ENCODE measurements at places on chromosomes 16 and 17.

GRCh38 chr16:69741519-69741918 lies 13.2 kb downstream of the NOB1 start:
- H3K27ac ChIP-seq, result peak overlapping the region; percentile 50
- H3K4me3 ChIP-seq, result no peak overlapping the region
- no peak for DNase-seq
- H3K4me1 ChIP-seq, result peaks cover 8% of the 10 kb centered on the region
- no peaks in the 10 kb centered on the region for H3K27me3 ChIP-seq

DNA sequence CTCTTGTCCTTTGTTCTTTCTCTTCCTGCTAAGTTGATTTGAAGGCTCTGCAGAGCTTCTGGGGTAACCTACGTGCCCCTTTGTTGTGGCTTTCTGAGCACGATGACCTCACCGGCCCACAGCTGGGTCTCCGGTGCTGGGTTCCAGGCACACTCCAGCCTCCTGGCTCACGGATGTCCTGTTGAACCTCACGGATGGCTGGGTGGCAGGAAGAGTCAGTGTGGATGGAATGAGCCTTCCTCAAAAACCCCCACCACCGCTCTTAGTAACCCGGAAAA lies 116.0 kb downstream of the SOCS1 start:
- H3K27me3 ChIP-seq, result no peaks in the 10 kb centered on the region
- DNase-seq, result no peak
- no peaks in the 10 kb centered on the region for H3K4me1 ChIP-seq
- H3K27ac ChIP-seq, result no peak overlapping the region
- H3K36me3 ChIP-seq, result no peaks in the 10 kb centered on the region

- no peak overlapping the region for H3K27ac ChIP-seq
- H3K36me3 ChIP-seq, result no peaks in the 10 kb centered on the region
- H3K27me3 ChIP-seq, result no peaks in the 10 kb centered on the region
- DNase-seq, result no peak
- peaks cover 44% of the 10 kb centered on the region for H3K4me1 ChIP-seq
Observed at GRCh38 chr16:54657709-54658102, 273.0 kb upstream of the IRX5 start.

DNA sequence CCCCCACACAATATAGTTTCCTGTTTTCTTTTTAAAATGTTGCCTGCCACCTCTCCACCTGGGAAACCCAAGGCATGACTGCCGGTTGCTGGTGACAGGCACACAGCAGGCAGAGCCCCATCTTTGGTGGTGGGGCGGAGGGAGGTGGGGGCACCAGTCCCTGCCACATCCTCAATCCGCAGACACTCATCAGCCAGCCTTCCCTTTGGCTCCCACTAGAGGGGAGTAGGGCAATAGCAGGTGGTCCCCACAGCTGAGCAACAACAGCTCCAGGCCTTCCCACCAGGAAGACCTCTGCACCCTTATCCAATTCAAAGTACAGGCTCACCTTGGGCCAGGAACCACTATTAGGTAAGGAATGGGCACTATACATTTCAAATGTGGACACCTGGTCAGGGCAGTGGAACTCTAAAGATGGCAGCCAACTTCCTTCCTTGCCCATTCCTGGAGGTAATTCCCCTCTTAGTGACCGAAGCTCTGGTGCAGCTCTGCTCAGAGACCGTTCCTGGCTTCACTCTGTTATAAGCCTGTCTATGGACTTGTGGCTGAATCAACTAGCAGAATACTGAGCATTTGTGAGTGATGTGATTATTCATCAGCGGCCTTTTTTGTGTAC lies 13.9 kb downstream of the RECQL5 start:
- H3K27ac ChIP-seq, result no peak overlapping the region
- no peaks in the 10 kb centered on the region for H3K4me1 ChIP-seq
- H3K4me3 ChIP-seq, result no peak overlapping the region
- DNase-seq, result no peak

DNA sequence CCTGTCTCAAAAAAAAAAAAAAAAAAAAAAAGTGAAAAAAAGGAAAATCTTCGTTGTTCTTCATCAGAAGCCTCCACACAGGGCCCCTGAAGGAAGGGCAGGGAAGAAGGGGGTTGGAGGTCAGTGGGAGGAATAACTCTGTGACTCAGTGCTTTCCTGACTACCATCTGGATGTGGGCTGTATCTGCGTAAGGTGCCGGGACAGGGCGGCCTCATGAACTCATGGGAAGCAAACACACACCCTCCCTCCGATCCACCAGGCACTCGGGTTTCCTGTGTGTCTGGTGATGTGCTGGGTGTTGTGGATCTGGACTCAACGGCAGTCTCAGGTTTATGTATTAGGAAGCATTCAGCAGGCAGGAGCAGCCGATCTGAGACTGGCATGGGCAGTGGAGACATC lies 691.6 kb downstream of the WWOX start:
- DNase-seq, result no peak
- H3K27me3 ChIP-seq, result no peaks in the 10 kb centered on the region
- H3K4me3 ChIP-seq, result no peak overlapping the region
- H3K4me1 ChIP-seq, result no peaks in the 10 kb centered on the region
- no peaks in the 10 kb centered on the region for H3K36me3 ChIP-seq
- no peak overlapping the region for H3K27ac ChIP-seq

GRCh38 chr16:25587783-25588182 lies 104.0 kb upstream of the HS3ST4 start:
- no peak overlapping the region for H3K4me3 ChIP-seq
- H3K4me1 ChIP-seq, result no peaks in the 10 kb centered on the region
- no peak overlapping the region for H3K27ac ChIP-seq
- no peaks in the 10 kb centered on the region for H3K27me3 ChIP-seq
- DNase-seq, result no peak

- no peaks in the 10 kb centered on the region for H3K27me3 ChIP-seq
- DNase-seq, result no peak
- peaks cover 30% of the 10 kb centered on the region for H3K4me1 ChIP-seq
- peak overlapping the region; percentile 69 for H3K27ac ChIP-seq
- H3K4me3 ChIP-seq, result no peak overlapping the region
Observed at GRCh38 chr16:53865494-53865863, 161.5 kb downstream of the FTO start.

DNA sequence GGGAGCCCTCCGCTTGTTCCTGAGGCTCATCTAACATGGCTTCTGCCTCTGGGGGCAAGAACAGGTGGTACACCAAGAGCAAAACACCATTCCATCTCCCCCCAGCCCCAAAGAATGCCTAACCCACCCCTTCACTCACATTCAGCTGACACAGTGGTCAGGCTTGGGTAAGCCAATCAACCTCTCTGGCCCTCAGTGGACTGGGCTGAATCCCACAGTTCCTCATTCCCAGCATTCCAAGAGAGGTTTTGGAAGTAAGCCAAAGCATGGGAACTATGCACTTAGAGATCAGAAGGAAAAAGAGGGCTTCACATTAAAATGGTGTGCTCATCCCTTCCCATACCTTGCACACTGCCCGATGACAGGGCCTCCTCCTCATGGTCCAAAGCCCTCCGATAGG lies 7.8 kb downstream of the PIGS start:
- no peaks in the 10 kb centered on the region for H3K27me3 ChIP-seq
- H3K4me1 ChIP-seq, result no peaks in the 10 kb centered on the region
- no peak for DNase-seq
- H3K27ac ChIP-seq, result no peak overlapping the region

Measured in esophagus squamous epithelium (tissue), 5 donors.